ENCODE measurements at places on chromosomes 7 and 10.

GRCh38 chr7:94888995-94889523 lies 18.3 kb upstream of the PPP1R9A start:
- DNase-seq, result no peak

- no peak for DNase-seq
These were observed 159.8 kb downstream of the WNT2 start for GRCh38 chr7:117163101-117163500.

- no peak for DNase-seq
These were observed 130.1 kb downstream of the SH3PXD2A start for GRCh38 chr10:103725242-103725641.

GRCh38 chr10:47104786-47105385 lies 193.7 kb downstream of the PTPN20 start:
- no peak for DNase-seq

DNA sequence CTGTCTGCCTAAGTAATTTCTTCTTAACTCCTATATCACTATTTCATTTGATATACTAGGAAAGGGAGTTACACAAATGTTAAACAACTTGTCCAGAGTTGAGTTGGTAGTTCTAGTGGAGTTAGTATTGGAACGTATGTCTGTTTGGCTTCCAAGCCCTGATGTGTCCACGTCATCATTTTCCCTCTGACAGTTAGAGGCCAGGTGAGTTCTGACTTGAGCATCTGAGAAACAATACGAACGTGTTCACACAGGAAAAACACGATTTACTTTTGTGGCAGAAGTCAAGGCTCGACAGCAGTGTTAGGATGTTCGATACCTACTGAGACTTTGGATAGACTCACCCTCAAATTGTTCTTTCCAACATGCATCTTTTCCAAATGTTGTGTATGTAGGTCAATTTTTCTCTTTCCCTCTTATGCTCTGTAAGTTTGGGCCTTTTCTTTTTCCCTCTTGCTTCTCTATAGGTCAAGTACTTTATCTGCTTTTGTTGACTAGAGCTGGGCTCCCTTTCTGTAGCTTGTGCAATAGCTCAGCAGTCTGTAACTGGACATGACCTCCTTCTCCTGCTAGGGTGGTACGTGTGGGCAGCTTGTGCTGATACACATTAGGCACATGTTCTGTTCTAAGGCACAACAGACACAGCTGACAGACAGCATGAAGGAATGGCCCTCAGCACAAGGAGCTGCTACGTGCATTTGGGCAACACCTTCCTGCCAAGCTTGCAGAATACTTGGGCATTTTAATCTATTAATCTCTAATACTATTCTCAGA lies 222.9 kb downstream of the PTEN start:
- peak; percentile 60 for DNase-seq

Data from amniotic epithelial cell (primary cell).